GM03348 (cell line): ENCODE measurements at places on chromosomes 11 and 22.

DNA sequence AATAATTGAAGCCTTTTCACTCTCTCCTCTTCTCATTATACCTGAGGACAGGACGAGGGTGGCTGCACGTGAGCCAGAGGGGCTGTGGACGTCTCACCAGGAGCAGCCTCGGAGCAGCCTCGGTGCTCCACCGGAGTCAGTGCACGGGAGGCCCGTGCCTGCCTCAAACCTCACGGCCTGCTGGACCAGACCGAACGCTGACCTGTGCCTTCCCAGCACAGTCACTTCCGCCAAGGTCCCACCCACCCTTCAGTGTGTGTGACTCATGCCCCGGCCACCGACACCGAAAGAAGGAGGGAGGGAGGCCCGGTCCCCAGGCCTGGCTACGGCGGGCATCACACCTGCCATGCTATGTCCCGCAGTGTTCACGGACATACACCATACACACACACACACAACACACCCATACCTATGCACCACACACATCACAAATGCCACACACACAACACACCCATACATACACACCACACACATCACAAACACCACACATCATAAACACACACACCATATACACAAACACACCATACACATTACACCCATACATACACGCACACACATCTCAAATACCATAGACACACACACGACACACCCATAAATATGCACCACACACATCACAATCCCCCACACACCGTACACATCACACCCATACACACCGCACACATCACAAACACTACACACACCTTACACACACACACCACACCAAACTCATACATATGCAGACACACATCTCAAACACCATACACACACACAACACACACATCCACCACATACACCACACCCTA, 1506.5 kb downstream of the TBC1D22A start:
- DNase-seq, result no peak

DNA sequence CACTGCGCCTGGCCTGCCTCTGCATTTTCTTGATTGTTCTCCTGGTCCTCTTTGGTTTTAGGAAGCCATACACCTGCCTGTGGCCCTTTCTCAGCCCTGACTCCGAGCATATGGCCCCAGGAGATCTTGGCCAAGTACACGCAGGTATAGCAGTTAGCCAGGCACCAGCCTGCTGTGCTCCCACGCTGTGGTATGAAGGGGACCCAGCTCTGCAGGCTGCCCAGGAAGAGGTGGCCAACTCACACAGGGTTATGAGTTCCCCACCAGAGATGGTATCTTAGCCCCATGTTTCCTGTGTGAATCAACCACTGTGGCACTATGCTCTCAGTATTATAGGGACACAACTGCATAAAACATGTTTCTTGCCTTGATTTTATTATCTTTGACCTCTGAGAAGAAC, 31.1 kb downstream of the SGSM3 start:
- DNase-seq, result no peak

DNA sequence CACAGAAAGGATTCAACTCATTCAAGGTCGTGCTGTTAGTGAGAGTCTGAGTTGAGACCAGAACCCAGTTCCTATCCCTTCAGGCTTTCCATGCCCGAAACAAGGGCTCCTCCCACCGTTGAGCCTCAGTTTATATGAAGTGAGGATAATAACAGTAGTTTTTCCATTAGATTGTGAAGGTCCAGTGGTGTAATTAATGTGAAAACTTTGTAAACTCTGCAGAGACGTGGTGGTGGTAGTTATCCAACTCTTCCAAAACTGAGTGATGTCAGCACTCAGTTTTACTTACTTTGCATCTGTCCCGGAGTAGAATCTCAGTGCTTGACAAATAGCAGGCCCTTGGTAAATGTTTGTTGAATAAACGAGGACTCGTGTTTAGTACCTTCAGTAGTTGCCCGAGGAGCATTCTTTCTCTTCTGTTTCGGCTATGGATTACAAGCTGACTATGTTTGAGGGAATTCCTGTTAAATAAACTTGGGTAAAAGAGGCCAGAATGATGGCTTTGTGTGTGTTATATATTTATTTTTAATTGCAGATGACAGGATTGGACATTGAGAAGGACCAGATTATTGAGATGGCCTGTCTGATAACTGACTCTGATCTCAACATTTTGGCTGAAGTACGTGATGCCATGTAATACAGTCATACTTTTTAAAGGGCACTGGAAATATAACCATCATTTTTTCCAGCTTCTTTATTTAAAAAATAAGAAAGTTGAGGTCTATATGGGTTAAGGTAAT, 1.0 kb downstream of the REXO2 start:
- DNase-seq, result peak; percentile 29

- DNase-seq, result no peak
Measured at GRCh38 chr22:32744176-32744959, 57.1 kb upstream of the TIMP3 start.

DNA sequence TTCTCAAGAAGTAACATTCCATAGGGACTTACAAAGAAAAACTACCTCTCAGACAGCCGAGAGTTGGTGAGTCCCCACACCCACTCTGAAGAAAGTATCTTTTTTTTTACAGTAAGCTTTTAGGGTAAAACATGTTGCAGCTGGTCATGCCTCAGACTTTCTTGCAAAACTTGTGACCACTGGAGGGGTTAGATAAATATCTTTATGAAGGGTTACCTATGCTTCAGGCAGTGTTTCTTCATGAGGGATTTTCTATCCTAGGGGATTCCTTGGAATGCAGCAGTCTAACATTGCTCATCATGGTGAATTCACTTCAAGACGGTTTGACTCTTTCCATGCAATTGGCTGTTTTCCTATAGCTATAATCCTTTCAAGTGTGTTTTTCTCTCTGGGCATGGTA, 20.8 kb upstream of the SNX19 start:
- DNase-seq, result no peak
